HepG2 (cell line): ENCODE measurements at places on chromosomes 4 and X.

DNA sequence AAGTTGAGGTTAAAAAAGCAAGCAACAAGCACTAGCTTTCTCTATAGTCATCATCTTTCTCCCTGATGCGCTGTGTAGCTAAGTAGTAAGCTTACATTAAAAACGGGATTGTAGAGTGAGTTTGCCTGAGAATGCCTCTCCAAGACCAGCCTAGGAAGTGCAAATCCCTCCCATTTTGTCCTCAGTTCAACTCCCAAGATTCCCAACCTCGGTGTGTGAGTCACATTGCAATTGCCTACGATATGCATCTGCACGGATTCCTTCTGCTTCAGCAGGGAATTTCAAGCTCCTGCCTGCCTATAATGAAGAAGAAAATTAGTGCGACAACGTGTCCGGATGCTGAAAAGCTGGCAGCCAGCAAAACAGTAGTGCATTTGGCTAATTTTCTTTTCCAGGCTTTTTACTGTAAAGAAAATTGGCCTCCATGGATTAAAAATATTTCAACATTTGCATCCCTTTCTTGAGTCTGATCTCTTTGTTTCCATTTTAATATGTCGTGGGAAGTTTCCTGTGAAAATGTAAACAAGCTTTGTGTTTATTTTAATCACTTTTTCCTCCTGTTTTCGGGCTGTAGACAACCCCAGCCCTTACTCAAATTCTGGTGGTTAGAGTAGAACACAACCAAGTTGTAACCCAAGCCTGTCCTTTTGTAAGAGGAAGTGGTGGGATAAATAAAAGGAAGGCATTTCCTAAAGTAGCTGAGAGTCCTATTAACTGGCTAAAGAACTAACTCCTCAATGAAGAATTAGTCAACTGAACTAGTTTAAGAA is 58.4 kb upstream of the TET2 start:
- no peak for DNase-seq

- no peak for DNase-seq
Observed at GRCh38 chr4:123167931-123168330, 228.7 kb upstream of the SPRY1 start.

- DNase-seq, result no peak
Observed at GRCh38 chr4:42483426-42484379, 86.4 kb downstream of the SHISA3 start.

DNA sequence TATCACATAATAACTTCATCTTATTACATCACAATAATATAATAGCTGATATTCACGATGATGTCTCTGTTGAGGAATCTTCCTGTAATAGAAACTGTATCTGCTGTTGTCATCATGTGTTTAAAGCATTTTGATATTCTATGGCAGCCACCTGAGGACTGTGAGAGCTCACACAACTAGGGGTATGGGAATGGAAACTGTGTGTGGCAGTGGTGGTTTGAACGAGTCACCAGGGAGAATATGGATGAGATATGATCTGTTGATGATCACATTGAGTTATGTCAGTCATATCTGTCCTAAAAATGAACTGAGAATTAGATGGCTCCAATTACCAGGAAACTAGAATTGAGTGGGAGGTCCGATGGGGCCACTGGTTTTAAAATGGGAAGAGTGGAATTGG is 169.6 kb downstream of the MID1IP1 start:
- no peak for DNase-seq

GRCh38 chr4:173835903-173836302 is 305.9 kb upstream of the HAND2 start:
- DNase-seq, result no peak

- no peak for DNase-seq
Observed at GRCh38 chr4:1604181-1604705, 79.9 kb downstream of the FAM53A start.
